ENCODE measurements at places on chromosomes 11 and 22.

DNA sequence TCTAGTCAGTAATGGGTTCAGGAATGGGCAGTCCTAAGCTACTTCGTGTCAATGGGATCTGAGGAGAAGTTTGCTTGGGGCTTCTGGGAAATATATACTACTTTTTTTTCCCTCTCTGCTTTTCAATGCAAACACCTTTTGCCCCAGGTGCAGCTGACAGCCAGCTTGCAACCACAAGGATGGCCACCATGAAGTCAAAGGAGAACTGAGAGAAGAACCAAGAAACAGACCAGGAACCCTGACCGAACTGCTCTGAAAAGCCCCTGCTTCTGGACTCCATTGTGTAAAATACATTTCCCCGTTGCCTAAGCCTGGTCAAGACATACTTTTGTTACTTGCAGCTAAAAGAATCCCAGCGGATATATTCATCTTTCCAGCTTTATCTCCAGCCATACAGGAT, 20.1 kb upstream of the CD44 start:
- no peak for DNase-seq

GRCh38 chr11:62567018-62567633, 6.6 kb downstream of the EEF1G start:
- no peak for DNase-seq

DNA sequence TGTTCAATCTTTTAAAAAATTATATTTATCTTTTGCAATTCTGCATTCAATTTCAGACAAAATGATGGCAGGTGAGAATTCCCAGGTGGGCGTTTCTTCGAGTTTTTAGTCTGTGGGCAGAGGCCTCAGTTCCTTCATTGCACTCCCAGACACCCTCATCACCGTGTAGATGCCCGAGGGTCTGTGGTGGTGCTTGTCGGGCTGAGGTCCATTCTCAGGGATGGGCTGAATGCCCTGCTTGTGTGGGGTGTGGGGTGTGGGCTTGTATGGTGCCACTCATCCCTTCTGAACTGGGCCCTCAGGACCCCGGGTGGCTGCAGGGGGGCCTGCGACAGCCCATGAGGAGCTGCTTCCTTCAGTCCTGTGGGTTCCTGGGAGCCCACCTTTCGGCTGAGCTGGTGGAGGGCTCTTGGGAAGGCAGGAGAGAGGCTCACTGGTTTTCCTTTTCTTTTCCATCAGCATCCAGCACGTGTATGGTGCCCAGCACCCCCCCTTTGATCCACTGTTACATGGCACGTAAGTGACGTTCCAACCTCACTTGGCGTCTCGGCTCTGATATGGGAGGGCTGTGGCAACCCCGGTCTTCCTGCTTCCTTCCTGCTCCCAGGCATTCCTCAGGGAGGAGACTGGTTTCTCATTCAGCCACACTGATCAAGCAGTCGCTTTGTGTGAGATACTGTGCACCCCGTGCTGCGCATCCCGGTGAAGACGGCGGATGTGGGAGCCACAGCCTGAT, 29.8 kb downstream of the TBC1D22A start:
- no peak for DNase-seq

- no peak for DNase-seq
These were observed 266.3 kb downstream of the DDX10 start for GRCh38 chr11:108931168-108931567.

DNA sequence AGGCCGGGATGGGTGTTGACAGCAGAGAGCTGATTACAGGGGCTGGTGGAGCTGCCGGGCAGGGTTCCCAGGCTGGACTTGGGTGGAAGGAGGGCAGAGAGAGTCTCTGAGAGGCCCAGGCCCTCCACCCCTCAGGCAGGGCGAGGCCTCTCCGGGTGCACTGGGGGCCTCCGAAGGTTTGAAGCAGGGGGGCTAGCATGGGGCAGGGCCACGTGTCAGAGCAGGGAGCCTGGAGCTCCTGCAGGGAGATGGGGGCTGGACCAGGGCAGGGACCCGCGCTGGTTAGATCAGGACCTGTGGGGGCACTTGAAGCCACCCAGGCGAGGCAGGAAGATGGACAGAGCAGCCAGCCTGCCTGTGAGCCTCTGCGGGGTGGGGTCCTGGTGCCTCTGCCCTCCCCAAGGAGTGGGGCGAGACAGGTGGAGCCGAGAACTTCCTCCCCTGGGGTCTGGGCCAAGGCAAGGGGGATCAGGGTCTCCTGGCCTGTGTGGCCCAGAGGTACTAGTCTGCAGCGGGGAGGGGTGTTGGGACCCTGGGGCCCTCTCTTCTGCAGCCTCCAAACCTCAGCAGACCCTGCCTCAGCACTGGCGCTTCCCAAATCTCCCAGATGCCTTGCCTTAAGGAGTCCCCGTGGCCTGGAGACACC, 911 bp downstream of the PANX2 start:
- no peak for DNase-seq

DNA sequence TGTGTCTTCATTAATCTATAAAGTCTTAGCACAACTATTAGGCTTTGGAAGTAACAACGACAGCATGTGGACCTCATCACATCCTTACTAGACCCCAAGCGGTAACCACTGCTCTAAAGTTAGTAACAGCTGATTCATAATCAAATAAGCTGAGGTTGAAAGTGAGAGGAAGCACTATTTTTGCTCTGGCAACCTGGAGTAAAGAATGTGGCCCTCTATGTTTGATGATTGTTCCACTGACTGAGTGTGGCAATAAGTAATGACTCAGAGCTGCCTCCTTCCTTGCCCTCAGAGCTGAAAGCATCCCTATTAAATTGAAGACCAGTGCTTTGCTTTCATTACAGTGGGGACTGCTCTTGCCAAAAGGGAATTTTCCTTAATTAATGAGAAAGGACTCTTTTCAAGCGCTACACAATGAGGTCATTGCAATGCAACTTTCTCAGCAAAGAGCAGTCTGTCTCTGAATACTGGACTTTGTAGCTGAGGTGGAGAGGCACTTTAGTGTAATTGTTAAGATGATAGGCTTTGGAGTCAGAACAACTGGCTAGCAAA, 906.1 kb upstream of the RAG2 start:
- DNase-seq = peak; percentile 0

- no peak for DNase-seq
These were observed 82.4 kb downstream of the ISX start for GRCh38 chr22:35148381-35148780.

GRCh38 chr11:88275636-88276035, 61.9 kb downstream of the CTSC start:
- DNase-seq = no peak

GRCh38 chr11:64933935-64934681, 1.6 kb downstream of the GPHA2 start:
- no peak for DNase-seq

GRCh38 chr11:20114588-20114987, 45.7 kb downstream of the DBX1 start:
- DNase-seq = no peak

GRCh38 chr11:64865286-64866172, 12.9 kb downstream of the EHD1 start:
- no peak for DNase-seq

GRCh38 chr22:44143105-44143474, 37.6 kb upstream of the PARVG start:
- DNase-seq = no peak

- peak; percentile 21 for DNase-seq
These were observed 626 bp downstream of the FLRT1 start for GRCh38 chr11:64036087-64037026.

DNA sequence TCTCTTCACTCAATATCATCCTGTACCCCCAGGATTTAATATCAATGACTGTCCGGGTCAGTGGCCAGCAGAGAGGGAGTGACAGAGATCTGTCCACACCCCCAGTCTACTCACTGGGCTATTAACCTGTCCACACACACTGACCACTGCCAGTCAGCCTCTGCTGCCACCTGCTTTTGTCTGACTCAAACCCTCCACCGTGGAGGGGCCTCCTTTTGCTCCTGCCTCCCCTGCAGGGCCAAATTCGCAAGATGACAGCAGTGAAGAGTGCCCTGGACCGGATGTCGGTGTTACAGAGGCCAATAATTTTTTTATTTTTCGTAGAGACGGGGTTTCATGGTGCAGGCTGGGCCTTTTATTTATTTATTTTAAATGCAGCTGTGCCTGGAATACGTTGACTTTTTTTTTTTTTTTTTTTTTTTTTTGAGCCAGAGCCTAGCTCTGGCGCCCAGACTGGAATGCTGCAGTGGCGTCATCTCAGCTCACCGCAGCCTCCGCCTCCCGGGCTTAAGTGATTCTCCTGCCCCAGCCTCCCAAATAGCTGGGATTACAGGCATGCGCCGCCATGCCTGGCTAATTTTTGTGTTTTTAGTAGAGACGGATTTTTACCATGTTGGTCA, 5.1 kb downstream of the PDXP start:
- DNase-seq = no peak

- no peak for DNase-seq
These were observed 26.0 kb upstream of the POLD3 start for GRCh38 chr11:74566146-74566960.

GRCh38 chr11:69915501-69916250, 96.5 kb upstream of the FGF3 start:
- DNase-seq = peak; percentile 74

- DNase-seq = peak; percentile 60
These were observed 8.4 kb upstream of the ARHGAP20 start for GRCh38 chr11:110720431-110721275.

DNA sequence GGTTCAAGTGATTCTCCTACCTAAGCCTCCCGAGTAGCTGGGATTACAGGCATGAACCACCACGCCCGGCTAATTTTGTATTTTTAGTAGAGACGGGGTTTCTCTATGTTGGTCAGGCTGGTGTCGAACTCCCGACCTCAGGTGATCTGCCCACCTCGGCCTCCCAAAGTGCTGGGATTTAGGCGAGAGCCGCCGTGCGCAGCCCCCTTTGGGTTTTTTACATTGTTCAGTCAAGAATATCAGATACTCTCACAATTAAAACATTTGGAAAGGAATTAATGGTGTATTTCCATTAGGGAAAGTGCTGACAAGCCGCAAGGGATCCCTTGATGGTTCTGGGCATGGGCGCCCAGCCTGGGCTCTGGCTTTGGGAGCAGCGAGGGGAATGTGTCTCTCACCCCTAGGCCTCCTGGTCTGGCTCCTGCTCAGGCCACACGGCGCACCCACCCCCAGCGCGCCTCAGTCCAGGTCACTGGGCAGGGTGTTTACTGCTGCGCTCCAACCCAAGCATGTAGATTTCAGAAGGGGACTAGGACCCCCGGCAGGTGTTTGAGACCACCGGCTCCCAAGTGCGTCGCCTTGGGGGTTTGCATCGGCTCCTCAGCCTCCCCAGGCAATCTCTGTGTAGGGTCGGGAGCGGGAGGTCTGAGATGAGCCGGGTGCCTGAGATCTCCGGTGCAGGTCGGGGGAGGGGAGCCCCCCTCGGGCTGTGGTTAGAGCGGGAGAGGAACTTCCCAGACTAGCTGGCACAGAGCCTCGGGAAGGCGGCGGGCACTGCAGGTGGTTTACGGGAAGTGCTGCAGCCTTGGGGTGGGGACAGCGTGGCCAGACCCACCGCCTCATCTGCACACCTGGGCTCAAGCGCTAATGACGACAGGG, 809 bp upstream of the IRF7 start:
- no peak for DNase-seq

GRCh38 chr11:86244063-86244521, 461 bp upstream of the EED start:
- DNase-seq = no peak

DNA sequence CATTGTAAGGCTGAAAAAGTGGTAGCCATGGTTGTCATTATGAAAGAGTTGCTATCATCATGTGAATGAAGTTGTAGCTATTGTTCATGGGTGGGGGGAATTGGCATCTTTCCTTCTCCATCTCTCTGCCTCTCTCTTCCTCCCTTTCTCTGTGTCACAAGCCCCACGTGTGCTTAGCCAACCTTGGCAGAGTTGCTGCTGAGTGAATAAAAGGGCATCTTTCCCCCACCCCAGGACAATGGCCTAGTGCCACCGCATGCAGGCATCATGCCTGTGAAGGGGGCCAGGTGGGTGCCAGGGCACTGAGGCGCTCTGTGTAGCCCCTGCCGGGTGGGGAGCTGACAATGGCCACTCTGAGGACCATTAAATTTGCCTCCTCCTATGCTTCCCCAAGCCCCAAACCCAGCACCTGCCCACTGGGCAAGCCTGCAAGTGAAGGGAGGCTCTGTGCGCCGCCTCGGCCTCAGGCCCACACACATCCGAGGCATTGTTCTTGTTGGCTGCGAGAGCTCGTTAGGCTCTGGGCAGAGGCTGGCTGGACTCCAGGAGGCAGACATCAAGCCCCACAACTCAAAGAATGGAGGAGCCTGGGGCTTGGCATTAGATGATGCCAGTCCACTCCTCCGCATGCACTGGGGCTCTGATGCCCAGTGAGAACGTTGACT, 103.9 kb downstream of the SEZ6L start:
- DNase-seq = no peak

GRCh38 chr22:30398685-30399680, 2.2 kb downstream of the SEC14L2 start:
- no peak for DNase-seq

DNA sequence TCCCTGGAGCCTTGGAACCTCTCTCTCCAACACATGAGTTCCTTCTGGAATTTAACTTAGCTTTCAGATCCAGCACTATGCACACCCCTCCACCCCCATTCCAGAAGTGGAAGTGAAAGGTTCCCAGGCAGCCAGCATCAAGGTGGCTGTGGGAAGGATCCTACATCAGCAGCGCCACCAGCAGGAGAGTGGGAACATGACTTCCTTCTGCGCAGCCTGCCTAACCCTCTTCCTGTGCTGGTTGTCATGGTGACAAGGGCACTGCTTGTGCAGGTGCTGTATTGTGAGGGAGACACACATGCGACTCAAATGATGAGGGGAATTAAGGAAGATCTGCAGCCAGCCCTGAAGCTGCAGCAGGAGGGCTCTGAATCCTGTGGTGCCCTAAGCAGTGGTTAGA, 904.5 kb upstream of the API5 start:
- no peak for DNase-seq

GRCh38 chr22:46672731-46673130, 52.5 kb downstream of the GRAMD4 start:
- DNase-seq = peak; percentile 31

DNA sequence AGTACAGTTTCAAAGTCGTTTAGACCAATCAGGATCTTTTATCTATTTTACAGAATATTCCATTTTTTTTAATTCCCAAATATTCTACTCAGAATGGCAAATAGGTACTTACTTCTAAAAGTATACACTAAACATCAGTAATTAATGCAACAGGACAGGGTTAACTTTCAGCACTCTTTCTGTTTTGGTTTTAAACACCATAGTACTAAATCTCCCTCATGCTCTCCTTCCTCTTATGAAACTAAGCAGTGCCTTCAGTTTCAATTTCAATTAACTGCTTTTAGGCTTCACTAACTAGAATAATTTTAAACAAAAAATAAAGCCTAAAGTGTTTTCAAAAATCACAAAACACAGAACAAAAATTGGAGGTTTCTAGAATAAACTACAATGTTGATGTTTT, 57.9 kb downstream of the NOX4 start:
- no peak for DNase-seq
